ENCODE measurements at places on chromosomes 12 and 14. TPM values are rescaled to one million over a fixed set of nuclear protein-coding genes. Genes with fewer than 3 reads are reported as not detected.

- no peaks in the 10 kb centered on the region for H3K36me3 ChIP-seq
- H3K4me1 ChIP-seq: peaks cover 7% of the 10 kb centered on the region
- no peak overlapping the region for H3K4me3 ChIP-seq
- no peaks in the 10 kb centered on the region for H3K27me3 ChIP-seq
- no peak for DNase-seq
- no peak overlapping the region for H3K27ac ChIP-seq
Measured at GRCh38 chr14:102633906-102634595, 41.6 kb downstream of the RCOR1 start.

GRCh38 chr14:102094101-102094500, 7.3 kb upstream of the HSP90AA1 start:
- peak; percentile 57 for DNase-seq
- no peaks in the 10 kb centered on the region for H3K27me3 ChIP-seq
- H3K36me3 ChIP-seq: no peaks in the 10 kb centered on the region
- peaks cover 8% of the 10 kb centered on the region for H3K4me1 ChIP-seq
- no peak overlapping the region for H3K4me3 ChIP-seq
- H3K27ac ChIP-seq: no peak overlapping the region

DNA sequence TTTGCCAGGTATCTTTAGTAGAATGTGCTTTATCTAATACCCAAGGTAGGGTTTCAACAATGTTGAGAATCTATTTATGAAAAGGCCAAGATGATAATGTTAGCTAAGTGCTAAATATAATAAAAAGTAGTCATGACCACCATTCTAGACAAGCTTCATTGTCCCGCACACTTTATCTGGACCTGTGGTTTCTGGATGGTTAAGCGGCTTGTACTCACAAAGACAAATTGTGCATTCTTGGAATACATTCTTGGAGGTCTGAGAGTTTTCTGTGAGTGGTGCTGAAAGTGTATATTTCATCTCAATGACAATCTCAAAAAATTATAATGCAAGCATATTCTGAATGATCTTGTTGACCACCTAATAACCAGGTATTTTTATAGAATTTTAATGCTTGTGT, 646.9 kb downstream of the DIO2 start:
- no peak overlapping the region for H3K4me3 ChIP-seq
- no peaks in the 10 kb centered on the region for H3K36me3 ChIP-seq
- DNase-seq: no peak

GRCh38 chr12:92208613-92209121, 63.0 kb upstream of the BTG1 start:
- no peak for DNase-seq
- no peaks in the 10 kb centered on the region for H3K4me1 ChIP-seq
- H3K27ac ChIP-seq: no peak overlapping the region
- H3K36me3 ChIP-seq: no peaks in the 10 kb centered on the region
- H3K27me3 ChIP-seq: no peaks in the 10 kb centered on the region

GRCh38 chr14:67002994-67003753, 186.1 kb upstream of the GARIN2 start:
- no peak for DNase-seq
- H3K27ac ChIP-seq: no peak overlapping the region
- no peaks in the 10 kb centered on the region for H3K36me3 ChIP-seq
- H3K4me1 ChIP-seq: no peaks in the 10 kb centered on the region

DNA sequence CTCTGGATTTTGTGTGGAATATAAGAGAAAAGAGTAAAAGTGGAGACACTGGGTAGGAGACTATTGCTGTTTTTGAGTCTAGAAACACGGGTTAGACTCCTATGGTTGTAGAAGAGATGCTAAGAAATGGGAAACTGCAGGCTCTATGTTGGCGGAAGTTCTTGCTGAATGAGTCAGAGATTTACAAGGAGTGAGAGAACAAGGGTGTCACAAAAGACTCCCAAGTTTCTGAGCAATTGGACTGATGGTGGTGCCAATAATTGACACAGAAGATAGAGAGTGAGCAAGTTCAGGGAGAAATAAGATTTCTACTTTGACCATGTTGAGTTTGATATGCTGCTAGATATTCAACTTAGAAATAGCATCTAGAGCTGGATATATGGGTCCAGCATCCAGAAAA, 2.6 kb upstream of the PRKD1 start:
- peaks cover 25% of the 10 kb centered on the region for H3K27me3 ChIP-seq
- no peak for DNase-seq
- no peak overlapping the region for H3K4me3 ChIP-seq
- no peak overlapping the region for H3K27ac ChIP-seq

- H3K36me3 ChIP-seq: no peaks in the 10 kb centered on the region
- H3K4me1 ChIP-seq: no peaks in the 10 kb centered on the region
- H3K27me3 ChIP-seq: no peaks in the 10 kb centered on the region
- H3K4me3 ChIP-seq: no peak overlapping the region
- no peak for DNase-seq
Measured at GRCh38 chr12:107528731-107529365, 156.8 kb upstream of the PWP1 start.

GRCh38 chr12:16949871-16950667, 344.1 kb upstream of the LMO3 start:
- DNase-seq: peak; percentile 71
- H3K36me3 ChIP-seq: no peaks in the 10 kb centered on the region
- H3K4me1 ChIP-seq: peaks cover 6% of the 10 kb centered on the region
- H3K27me3 ChIP-seq: no peaks in the 10 kb centered on the region
- no peak overlapping the region for H3K4me3 ChIP-seq

DNA sequence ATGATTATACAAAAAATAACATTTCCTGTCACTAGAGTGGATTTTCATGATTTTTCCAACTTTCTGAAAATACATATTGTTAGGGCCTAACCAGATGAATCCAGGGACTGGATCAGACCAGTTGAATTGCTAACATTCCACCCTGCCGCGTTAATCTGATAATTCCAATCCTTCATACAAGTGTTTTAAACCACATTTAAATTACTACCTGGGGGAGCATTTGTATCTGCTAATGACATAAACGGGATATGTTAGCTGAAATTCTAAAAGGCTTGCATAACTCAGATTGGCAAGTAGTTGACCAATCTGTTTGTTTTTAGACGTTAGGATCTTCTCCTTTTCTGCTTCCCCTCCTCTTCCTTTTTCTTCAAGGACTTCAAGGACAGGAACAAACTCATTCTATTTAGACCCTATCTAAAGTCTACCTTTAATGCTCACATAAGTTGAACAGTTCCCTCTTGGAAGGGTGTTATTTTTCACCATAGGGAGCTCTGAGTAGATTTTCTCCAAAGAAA, 239.0 kb downstream of the ADAMTS20 start:
- no peaks in the 10 kb centered on the region for H3K36me3 ChIP-seq
- no peaks in the 10 kb centered on the region for H3K27me3 ChIP-seq
- no peaks in the 10 kb centered on the region for H3K4me1 ChIP-seq
- DNase-seq: no peak
- no peak overlapping the region for H3K27ac ChIP-seq
- H3K4me3 ChIP-seq: no peak overlapping the region

DNA sequence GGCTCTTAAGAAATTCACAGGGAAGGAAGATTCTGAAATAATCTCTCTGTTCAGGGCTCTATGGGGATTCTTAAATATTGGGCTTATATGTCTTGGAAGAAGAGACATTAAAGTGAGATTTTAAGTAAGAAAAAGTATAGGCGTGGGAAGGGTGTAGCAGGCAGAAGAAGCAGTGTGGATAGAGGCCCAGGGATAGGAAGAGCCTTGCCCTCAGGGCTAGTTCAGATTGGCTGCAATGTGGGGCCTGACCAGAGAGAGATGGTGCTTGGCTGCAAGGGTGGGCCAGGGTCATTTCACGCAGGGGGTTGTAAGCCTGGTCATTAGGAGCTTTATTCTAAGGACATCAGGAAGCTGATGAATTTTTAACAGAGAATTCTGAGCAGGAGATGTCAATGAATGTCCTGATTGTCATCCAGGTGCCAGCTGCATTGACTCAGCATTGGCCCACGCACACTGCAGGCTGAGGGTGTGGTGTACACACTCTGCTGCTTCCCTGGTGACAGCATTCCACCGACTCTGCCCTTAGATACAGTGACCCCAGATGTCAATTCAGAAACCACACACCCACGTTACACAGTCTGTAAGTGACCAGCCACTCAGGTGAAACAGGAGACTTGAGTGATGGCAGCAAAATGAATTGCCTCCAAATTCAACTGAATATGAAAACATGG, 582.5 kb downstream of the NRXN3 start:
- H3K36me3 ChIP-seq: no peaks in the 10 kb centered on the region
- H3K27me3 ChIP-seq: no peaks in the 10 kb centered on the region
- no peaks in the 10 kb centered on the region for H3K4me1 ChIP-seq

DNA sequence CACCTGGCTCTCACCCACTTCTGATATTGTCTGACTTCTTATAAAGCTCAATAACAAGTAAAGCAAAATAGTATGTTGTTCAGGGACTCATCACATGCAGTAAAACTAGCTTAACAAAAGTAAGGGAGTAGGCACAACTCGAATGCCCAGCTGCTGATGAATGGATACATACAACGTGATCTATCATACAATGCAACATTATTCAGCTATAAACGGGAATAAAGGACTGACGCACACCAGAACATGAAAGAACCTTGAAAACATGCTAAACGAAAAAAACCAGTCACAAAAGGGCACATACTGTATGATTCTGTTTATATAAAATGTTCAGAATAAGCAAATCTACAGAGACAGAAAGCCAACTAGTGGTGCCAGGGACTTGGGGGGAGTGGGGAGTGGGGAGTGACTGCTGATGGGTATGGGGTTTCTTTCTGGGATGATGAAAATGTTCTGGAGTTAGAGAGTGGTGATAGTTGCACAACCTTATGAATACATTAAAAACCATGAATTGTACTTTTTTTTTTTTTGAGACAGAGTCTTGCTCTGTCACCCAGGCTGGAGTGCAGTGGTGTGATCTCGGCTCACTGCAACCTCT, 11.1 kb downstream of the PLBD2 start:
- no peaks in the 10 kb centered on the region for H3K4me1 ChIP-seq
- no peaks in the 10 kb centered on the region for H3K27me3 ChIP-seq
- DNase-seq: no peak
- peaks cover 3% of the 10 kb centered on the region for H3K36me3 ChIP-seq
- no peak overlapping the region for H3K4me3 ChIP-seq
- H3K27ac ChIP-seq: no peak overlapping the region

DNA sequence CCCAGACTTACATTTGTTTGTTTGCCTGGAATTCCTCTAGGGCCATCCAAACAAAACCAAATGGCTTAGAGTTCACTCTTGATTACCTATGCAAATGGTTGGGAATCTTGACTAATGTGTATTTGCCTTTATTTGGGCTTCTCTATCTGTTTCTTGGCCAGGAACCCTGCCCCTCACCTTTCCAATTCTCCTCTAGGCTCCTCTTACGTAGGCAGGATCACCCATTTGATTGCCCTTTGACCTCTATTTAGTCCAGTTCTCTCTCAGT, 123.0 kb upstream of the DYRK2 start:
- H3K27ac ChIP-seq: no peak overlapping the region
- peak; percentile 49 for DNase-seq
- H3K27me3 ChIP-seq: no peaks in the 10 kb centered on the region
- no peak overlapping the region for H3K4me3 ChIP-seq
- H3K36me3 ChIP-seq: no peaks in the 10 kb centered on the region
- peaks cover 13% of the 10 kb centered on the region for H3K4me1 ChIP-seq

- no peak overlapping the region for H3K4me3 ChIP-seq
- H3K27ac ChIP-seq: no peak overlapping the region
- peaks cover 67% of the 10 kb centered on the region for H3K27me3 ChIP-seq
- no peaks in the 10 kb centered on the region for H3K36me3 ChIP-seq
Measured at GRCh38 chr14:61262082-61262481, 19.1 kb downstream of the TMEM30B start.

GRCh38 chr12:84911271-84912197, 1.1 kb downstream of the SLC6A15 start:
- peak overlapping the region; percentile 98 for H3K4me3 ChIP-seq
- peak overlapping the region; percentile 70 for H3K27ac ChIP-seq
- H3K4me1 ChIP-seq: no peaks in the 10 kb centered on the region
- H3K36me3 ChIP-seq: no peaks in the 10 kb centered on the region
- H3K27me3 ChIP-seq: peaks cover 39% of the 10 kb centered on the region

- no peak overlapping the region for H3K4me3 ChIP-seq
Measured at GRCh38 chr12:130087222-130087621, 75.0 kb upstream of the FZD10 start.

DNA sequence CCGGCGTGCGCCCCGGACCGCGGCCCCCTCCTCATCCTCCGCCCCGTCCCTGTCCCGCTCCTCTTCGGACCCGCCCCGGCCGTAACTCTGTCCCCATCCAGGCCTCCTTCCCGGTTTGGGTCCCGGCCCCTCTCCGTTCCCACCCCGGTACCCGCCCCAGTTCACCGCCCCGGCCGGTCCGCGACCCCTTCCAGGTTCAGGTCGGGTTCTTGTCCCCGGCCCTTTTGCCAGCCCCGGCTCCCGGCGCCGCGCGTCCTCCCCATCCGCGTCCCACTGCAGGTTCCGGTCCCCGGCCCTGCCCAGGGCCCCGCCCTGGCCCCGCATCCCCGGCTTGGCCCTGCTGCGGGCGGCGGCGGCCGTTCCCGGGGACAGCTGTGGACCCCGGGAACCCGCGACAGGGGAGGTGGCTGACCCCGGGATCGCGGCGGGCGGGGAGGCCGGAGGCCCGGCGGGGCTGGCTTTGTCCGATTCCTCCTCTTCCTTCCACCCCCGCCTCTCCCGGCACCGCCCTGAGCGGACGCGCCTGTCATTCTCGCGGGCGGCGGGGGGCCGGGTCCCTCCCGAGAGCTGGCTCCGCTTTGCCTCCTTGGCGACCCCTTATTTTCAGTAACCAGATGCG, 601 bp downstream of the KLC1 start:
- H3K27ac ChIP-seq: peak overlapping the region; percentile 92
- peak overlapping the region; percentile 99 for H3K4me3 ChIP-seq
- peaks cover 16% of the 10 kb centered on the region for H3K36me3 ChIP-seq
- peak; percentile 81 for DNase-seq

DNA sequence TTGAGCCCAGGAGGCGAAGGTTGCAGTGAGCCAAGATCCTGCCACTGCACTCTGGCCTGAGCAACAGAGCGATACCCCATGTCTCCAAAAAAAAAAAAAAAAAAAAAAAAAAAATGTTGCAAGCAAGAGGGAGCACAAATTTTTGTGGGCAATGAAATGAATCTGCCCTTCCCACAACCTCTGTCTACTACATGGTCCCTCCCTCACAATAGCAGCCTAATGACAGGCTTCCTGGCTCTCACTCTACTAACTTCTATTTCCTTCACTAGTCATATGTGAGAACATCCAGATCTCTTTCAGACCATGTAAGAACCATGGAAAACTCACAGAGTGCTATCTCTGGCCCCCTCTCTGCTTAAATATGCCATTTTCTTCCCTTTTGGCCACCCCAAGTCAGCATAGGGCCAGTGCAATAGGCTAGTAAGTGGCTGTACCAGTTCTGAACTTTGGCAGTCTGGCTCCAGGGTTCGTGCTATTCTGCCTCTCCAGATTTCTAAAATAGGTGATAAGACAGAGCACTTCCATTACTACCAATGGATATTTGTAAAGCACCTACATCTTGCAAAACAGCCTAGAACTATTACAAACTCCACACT, 7.1 kb downstream of the OSBPL8 start:
- H3K27me3 ChIP-seq: no peaks in the 10 kb centered on the region
- no peaks in the 10 kb centered on the region for H3K4me1 ChIP-seq
- no peaks in the 10 kb centered on the region for H3K36me3 ChIP-seq

- H3K36me3 ChIP-seq: no peaks in the 10 kb centered on the region
- H3K27me3 ChIP-seq: no peaks in the 10 kb centered on the region
- H3K27ac ChIP-seq: no peak overlapping the region
Measured at GRCh38 chr12:109239179-109239578, 69.9 kb downstream of the FOXN4 start.

AQP6 gene
- 0.20 TPM for total RNA-seq

CCDC38 gene
- 0.35 TPM for total RNA-seq

DHRS2 gene
- total RNA-seq: 0.50 TPM

DLK1 gene
- 219 TPM for total RNA-seq

GPR132 gene
- total RNA-seq: 0.59 TPM

POTEG gene
- not detected for total RNA-seq

ACTR10 gene
- 53.2 TPM for total RNA-seq

LRTM2 gene
- not detected for total RNA-seq

SLC7A8 gene
- total RNA-seq: 48.9 TPM

GPR84 gene
- total RNA-seq: 0.20 TPM

CTSG gene
- not detected for total RNA-seq

KRT79 gene
- total RNA-seq: not detected

OR6C2 gene
- not detected for total RNA-seq

OR4E2 gene
- total RNA-seq: not detected

All from endodermal cell (in vitro differentiated cells).